ENCODE measurements at places on chromosomes 2 and 18. TPM values are rescaled to one million over a fixed set of nuclear protein-coding genes. Genes with fewer than 3 reads are reported as not detected.

GRCh38 chr2:174873471-174873870, 109.2 kb upstream of the CHRNA1 start:
- no peak for DNase-seq
- no peaks in the 10 kb centered on the region for H3K36me3 ChIP-seq
- H3K27me3 ChIP-seq, result no peaks in the 10 kb centered on the region

DNA sequence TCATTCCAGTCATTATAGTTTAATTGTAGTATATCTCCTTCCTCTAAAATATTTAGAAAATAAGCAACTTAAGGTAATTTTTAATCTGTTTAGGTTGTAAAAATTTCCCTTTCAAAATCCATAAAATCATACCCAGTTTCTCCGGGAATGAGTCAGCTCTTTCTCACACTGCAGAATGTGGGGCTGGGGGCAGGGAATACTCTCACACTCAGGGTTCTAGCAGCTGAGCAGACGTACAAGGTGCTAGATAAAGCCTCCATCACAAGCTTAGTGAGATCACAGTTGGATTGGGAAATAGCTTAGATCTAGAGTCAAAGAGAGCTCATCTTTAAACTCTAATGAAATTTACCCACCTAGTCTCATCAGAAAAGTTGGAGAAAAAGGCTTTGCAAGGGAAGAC, 79.9 kb upstream of the FAM237A start:
- H3K27ac ChIP-seq, result no peak overlapping the region
- H3K36me3 ChIP-seq, result no peaks in the 10 kb centered on the region
- H3K27me3 ChIP-seq, result no peaks in the 10 kb centered on the region
- no peak for DNase-seq
- no peaks in the 10 kb centered on the region for H3K4me1 ChIP-seq

The ANTXR1 gene
- total RNA-seq, result 17.7 TPM

GRCh38 chr18:79326413-79327198, 69.1 kb upstream of the NFATC1 start:
- no peak overlapping the region for H3K27ac ChIP-seq
- DNase-seq, result no peak
- H3K4me3 ChIP-seq, result no peak overlapping the region
- no peaks in the 10 kb centered on the region for H3K36me3 ChIP-seq

The FN1 gene
- 70.1 TPM for total RNA-seq

The SERPINB13 gene
- total RNA-seq, result not detected

DNA sequence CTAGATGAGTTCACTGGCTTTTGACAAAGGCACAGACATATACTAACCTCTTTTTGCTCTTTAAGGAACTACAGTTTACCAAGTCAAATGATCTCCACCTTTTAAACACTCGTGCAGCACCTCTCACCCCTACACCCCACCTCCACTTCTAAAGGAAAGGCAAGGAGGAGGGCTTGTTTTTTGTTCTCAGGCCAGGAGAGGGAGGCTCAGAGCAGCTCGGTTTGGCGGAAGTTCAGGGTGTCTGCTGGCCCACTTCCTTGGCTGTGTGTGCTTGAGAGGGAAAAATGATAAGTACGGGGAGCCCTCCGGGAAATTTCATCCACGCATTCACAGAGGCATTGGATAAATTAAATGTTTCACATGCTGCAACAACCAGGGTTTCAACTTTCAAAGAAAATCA, 667.9 kb downstream of the BCL11A start:
- no peaks in the 10 kb centered on the region for H3K4me1 ChIP-seq
- DNase-seq, result peak; percentile 22
- no peak overlapping the region for H3K27ac ChIP-seq
- H3K4me3 ChIP-seq, result no peak overlapping the region
- no peaks in the 10 kb centered on the region for H3K27me3 ChIP-seq

The C18orf32 gene
- 51.3 TPM for total RNA-seq

GRCh38 chr2:25363733-25364132, 22.0 kb upstream of the DNMT3A start:
- H3K36me3 ChIP-seq, result no peaks in the 10 kb centered on the region
- no peaks in the 10 kb centered on the region for H3K4me1 ChIP-seq
- H3K4me3 ChIP-seq, result no peak overlapping the region
- H3K27ac ChIP-seq, result no peak overlapping the region
- no peaks in the 10 kb centered on the region for H3K27me3 ChIP-seq
- DNase-seq, result no peak

The KCNJ3 gene
- 6.6 TPM for total RNA-seq

GRCh38 chr2:185012643-185013042, 414.3 kb downstream of the ZNF804A start:
- no peak overlapping the region for H3K4me3 ChIP-seq
- H3K4me1 ChIP-seq, result no peaks in the 10 kb centered on the region
- DNase-seq, result no peak
- H3K27ac ChIP-seq, result no peak overlapping the region
- no peaks in the 10 kb centered on the region for H3K36me3 ChIP-seq

GRCh38 chr2:149068996-149069888, 30.7 kb downstream of the LYPD6B start:
- H3K4me1 ChIP-seq, result no peaks in the 10 kb centered on the region
- H3K4me3 ChIP-seq, result no peak overlapping the region
- H3K27ac ChIP-seq, result no peak overlapping the region
- no peak for DNase-seq

- no peaks in the 10 kb centered on the region for H3K4me1 ChIP-seq
- DNase-seq, result no peak
- H3K4me3 ChIP-seq, result no peak overlapping the region
- no peaks in the 10 kb centered on the region for H3K27me3 ChIP-seq
These were observed 17.1 kb downstream of the RBM44 start for GRCh38 chr2:237815637-237816036.

DNA sequence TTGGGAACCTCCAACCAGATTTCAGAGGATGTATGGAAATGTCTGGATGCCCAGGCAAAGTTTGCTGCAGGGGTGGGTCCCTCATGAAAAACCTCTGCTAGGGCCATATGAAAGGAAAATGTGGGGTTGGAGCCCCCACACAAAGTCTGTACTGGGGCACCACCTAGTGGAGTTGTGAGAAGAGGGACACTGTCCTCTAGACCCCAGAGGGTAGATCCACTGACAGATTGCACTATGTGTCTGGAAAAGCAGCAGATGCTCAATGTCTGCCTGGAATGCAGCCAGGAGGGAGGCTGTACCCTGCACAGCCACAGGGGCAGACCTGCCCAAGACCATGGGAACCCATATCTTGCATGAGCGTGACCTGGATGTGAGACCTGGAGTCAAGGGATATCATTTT, 573.7 kb upstream of the NXPH2 start:
- DNase-seq, result no peak
- no peak overlapping the region for H3K27ac ChIP-seq
- H3K27me3 ChIP-seq, result no peaks in the 10 kb centered on the region
- H3K4me3 ChIP-seq, result no peak overlapping the region

DNA sequence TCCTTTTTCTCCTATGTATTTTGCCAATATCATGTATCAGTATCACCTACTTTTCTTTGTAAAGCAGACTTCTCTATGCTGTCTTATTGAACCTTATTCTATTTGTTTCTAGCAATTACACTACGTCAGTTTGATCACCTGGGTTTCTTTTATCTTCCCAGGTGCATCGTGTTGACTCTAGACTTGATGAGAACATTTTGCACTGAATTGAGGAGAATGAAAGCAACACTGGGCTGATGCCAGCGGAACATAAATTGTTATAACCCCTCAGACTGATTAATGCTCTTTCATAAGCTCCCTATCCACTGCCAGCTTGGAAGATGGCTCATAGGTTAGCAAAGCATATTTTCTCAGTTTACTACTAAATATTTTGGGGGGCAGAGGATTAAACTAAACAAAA, 140.6 kb downstream of the EPHA4 start:
- H3K36me3 ChIP-seq, result no peaks in the 10 kb centered on the region
- no peak for DNase-seq
- H3K27me3 ChIP-seq, result no peaks in the 10 kb centered on the region
- H3K4me1 ChIP-seq, result no peaks in the 10 kb centered on the region
- no peak overlapping the region for H3K27ac ChIP-seq

DNA sequence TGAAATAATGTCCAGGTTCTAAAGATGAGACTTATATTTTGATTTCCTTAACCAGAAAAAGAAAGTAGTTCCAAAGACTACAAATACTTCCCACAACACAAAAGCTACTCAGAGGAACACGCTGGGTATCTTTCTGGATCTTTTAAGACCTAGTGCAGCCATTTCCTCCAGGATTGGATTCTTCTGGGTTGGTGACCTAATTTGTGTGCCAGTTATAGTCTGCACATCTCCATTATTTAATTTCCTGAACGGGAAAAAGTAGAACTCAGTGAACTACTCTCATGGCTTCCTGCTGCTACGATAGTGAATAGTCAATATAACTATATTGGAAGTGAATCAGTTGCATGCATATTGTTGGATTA, 1.5 kb downstream of the TMEM87B start:
- H3K4me1 ChIP-seq, result peaks cover 16% of the 10 kb centered on the region
- DNase-seq, result no peak

DNA sequence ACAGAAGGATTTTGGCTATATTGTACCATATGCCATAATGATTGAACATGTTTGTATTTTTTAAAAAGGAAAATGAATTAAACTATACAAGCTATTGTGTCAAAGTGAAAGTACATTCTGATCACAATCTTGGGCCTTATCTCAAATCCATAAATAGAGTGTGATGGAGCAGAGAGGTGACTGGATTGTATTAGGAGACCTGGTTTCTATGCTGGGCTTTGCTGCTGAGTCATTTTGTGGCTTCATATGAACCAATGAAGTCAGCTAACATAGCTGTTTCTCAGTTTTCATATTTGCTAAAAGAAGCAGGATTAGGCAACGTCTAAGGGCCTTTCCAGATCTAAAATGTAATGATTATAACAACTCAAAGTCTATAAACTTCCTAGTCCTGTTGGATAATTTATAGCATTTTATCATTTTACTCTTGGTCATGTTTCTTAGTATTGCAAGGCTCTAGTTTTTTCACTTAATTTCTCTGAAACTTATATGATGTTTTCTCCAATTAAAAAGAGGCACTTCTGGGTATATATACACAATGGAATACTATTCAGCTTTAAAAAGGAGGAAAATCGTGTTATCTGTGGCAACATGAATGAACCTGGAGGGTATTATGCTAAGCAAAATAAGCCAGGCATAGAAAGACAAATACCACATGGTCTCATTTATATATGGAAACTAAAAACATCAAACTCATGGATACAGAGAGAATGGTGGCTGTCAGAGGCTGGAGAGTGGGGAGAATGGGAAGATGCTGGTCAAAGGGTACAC, 112.3 kb downstream of the MEP1B start:
- DNase-seq, result no peak
- no peak overlapping the region for H3K27ac ChIP-seq
- no peaks in the 10 kb centered on the region for H3K27me3 ChIP-seq
- H3K4me3 ChIP-seq, result no peak overlapping the region
- H3K4me1 ChIP-seq, result no peaks in the 10 kb centered on the region

The KRTCAP3 gene
- total RNA-seq, result 109 TPM

The REG3A gene
- total RNA-seq, result 4,130 TPM

The ALPG gene
- not detected for total RNA-seq

The NEB gene
- total RNA-seq, result 4.1 TPM

DNA sequence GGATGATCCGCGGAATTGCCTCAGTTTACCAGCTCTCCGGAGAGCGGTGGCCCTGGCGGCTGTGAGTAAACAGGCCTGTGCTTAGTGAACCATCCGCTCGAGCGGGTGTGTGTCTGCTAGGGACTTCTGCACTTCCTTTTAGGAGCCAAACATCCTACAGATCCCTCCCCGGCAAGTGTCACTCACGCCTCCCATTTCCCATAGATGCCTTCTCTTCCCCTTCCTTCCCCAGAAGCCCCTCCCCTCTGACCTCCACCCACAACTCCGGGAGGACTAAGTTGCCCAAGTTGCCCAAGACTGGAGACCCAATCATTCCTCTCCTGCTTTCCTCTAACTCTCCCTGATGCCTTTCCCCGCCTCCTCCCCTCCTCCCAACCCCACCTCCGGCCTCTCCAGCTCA, 2.9 kb downstream of the C1QL2 start:
- H3K4me1 ChIP-seq, result no peaks in the 10 kb centered on the region
- no peak overlapping the region for H3K4me3 ChIP-seq
- no peaks in the 10 kb centered on the region for H3K36me3 ChIP-seq
- H3K27me3 ChIP-seq, result no peaks in the 10 kb centered on the region
- DNase-seq, result no peak

The MARCHF7 gene
- 47.7 TPM for total RNA-seq

The WDR43 gene
- 17.4 TPM for total RNA-seq

The NT5C1B gene
- not detected for total RNA-seq

- no peak overlapping the region for H3K4me3 ChIP-seq
- DNase-seq, result no peak
These were observed 199.6 kb upstream of the FBXO11 start for GRCh38 chr2:48105848-48106247.

DNA sequence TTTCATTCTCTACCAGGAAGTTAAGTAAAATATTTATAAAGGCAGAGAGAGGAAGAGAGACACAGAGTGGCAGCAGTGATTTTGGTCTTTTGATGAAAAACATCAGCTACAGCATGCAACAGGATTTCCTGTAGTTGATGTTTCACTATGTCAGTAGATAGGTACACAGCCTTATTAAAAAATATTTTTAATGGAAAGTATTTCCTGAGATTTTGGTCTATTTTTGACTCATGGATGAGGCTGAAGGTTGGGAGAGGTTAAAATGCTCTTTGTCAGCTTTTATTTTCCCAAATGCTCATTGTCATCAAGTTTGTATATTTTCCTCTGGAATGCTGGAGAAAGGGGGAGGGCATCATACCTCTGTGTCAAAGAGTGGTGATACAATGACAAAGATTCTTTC, 1112.5 kb downstream of the CBLN2 start:
- H3K36me3 ChIP-seq, result no peaks in the 10 kb centered on the region
- DNase-seq, result no peak
- H3K4me3 ChIP-seq, result no peak overlapping the region
- no peak overlapping the region for H3K27ac ChIP-seq
- no peaks in the 10 kb centered on the region for H3K4me1 ChIP-seq
- H3K27me3 ChIP-seq, result no peaks in the 10 kb centered on the region

The SLC4A3 gene
- not detected for total RNA-seq

DNA sequence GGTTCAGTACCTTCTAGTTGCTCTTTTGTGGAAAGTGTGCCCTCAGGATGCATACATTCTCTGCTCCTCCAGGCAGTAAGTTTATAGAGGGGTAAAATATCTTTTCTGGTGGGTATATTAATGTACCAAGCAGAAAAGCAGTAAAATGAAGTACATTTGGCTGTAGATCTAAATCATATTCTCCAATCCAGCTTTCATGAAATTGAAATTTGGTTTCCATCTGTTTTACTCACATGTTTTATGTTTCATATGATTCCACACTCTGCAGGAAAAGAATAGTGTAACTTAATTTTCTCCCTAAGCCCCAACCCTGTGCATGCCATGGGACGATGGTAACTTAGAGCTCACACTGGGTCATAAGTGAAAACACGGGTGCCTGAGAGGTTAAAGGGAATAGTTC, 172.3 kb downstream of the AKAIN1 start:
- H3K27me3 ChIP-seq, result no peaks in the 10 kb centered on the region
- DNase-seq, result no peak
- no peak overlapping the region for H3K4me3 ChIP-seq
- no peaks in the 10 kb centered on the region for H3K36me3 ChIP-seq
- no peak overlapping the region for H3K27ac ChIP-seq
